ENCODE measurements at places on chromosomes 16 and 17. TPM values are rescaled to one million over a fixed set of nuclear protein-coding genes. Genes with fewer than 3 reads are reported as not detected.

- DNase-seq, result no peak
Measured at GRCh38 chr16:56994311-56994710, 5.0 kb downstream of the NLRC5 start.

GRCh38 chr16:3661311-3661710 is 6.8 kb downstream of the DNASE1 start:
- DNase-seq, result no peak

DNA sequence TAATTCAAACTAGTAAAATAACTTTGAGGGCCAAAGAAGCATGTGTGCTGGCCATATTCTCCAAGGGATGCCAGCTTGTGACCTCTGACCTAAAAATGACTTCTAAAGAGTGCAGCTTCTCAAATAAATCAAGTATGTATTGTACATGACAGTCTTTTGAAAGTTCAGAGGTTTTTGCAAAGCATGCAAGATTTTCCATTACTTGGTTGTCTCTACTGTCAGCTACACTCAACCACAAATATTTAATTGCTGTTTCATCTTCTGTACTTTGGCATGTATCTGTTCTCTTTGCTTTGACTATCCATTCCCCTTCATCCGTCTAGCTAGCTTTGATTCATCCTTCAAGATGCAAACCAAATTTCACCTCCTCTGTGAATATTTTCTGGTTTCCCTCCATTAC is 121.9 kb upstream of the HS3ST2 start:
- no peak for DNase-seq

DNA sequence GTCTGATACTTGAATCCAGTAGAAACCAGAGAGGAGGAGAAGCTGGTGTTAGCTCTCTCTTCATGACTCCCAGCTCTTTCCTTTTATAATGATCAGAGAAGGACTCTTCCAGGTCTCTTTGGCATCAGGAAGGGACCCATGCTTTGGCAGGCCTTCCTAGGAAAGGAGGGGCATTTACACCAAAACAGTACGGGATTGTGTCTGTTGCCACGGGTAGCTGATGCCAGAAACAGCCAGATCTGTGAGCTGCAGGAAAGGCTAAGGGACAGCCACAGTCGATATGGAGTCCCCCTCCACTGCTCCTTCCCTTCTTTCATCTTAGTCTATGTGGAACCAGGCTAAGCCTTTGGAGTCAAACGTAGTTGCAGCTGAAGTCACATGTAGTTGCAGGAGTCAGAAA is 9.3 kb downstream of the CEP295NL start:
- DNase-seq, result no peak

The KRTAP9-8 gene
- total RNA-seq, result not detected
